ENCODE measurements at places on chromosomes 5 and 9. TPM values are rescaled to one million over a fixed set of nuclear protein-coding genes. Genes with fewer than 3 reads are reported as not detected.

GRCh38 chr5:16034319-16035001 lies 145.1 kb downstream of the MARCHF11 start:
- DNase-seq = no peak

- no peak for DNase-seq
Measured at GRCh38 chr9:16710888-16711287, 159.6 kb downstream of the BNC2 start.

DNA sequence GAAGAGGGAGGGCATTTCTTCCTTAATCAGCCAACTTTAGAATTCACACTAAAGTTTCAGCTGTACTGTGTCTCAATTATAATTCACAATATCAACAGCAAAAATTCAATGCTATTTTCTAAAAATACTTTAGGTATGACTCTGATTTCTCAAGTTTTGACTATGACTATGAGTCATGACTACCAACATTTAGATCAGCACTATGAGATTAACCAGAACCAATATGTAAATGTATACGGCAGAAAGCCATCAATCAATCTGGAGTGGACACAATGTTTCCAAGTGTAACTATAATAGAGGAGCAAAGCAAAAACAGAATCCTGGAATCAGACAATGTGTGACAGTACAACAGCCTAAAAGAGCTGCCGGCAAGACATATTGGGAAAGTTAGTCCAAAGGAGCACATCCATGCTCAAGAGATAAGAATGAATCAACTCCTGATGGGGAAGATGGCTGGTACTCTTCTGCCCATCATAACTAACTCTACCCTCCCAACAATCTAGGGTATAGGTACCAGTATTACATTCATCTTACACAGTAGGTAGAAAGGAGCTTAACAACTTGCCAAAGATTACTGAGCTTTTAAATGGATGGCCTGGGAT lies 294.4 kb downstream of the SEMA5A start:
- DNase-seq = no peak

DNA sequence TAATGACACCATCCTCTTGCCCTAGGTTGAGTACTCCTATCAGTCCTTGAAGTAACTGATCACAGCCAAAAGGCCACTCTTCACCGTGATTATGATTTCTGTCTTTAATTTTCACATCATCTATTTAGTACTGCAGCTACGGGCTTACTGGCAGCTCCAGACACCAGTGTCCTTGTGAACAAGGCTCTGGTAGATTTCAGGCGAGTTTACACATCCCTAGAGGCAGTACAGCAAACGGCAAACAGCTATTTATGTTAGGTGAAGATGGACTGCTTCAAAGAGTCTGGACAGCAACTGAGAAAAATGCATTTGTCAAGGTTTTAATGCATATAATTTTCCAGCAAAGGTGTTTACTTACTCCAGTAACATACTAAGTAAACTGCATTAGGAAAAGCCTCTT lies 396.9 kb downstream of the KDM4C start:
- no peak for DNase-seq

The VCP gene
- 32.5 TPM for polyA plus RNA-seq

All from pancreas (tissue), 10 donors.